ENCODE measurements at places on chromosomes 16 and 17.

GRCh38 chr17:39074676-39075075, 76.8 kb downstream of the PLXDC1 start:
- no peak for DNase-seq

DNA sequence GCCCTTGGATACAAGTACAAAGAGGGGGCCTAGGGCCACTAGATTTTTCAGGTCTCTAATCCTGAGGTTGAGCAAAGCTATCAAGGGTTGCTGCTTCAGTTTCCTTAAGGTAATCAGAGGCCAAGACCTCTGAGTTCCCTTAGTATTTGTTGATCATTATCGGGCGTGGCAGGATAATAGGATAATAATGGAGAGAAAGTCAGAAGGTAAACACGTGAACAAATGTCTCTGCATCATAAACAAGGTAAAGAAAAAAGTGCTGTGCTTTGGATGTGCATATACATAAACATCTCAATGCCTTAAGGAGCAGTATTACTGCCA, 41.5 kb upstream of the YPEL2 start:
- DNase-seq = no peak

DNA sequence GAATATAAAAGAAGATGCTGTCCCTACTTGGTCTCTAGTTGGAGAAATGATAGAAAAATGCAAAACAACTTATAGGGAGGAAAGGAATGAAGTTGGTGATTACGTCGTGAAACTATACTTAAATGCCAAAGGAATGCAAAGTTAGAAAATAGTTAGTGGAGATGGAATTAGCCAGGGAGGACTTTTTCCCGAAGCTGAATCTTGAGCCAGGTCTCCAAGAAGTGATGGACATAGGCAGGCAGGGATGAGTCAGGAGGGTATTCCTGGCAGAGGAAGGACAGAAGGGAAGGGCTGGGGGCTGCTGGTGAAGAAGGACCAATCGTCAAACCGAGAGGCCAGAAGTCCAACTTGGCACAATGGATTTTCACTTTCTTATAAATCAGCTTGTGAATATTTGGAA, 1.8 kb downstream of the SNTB2 start:
- no peak for DNase-seq

- peak; percentile 4 for DNase-seq
These were observed 269.8 kb upstream of the MYOCD start for GRCh38 chr17:12395733-12396354.

DNA sequence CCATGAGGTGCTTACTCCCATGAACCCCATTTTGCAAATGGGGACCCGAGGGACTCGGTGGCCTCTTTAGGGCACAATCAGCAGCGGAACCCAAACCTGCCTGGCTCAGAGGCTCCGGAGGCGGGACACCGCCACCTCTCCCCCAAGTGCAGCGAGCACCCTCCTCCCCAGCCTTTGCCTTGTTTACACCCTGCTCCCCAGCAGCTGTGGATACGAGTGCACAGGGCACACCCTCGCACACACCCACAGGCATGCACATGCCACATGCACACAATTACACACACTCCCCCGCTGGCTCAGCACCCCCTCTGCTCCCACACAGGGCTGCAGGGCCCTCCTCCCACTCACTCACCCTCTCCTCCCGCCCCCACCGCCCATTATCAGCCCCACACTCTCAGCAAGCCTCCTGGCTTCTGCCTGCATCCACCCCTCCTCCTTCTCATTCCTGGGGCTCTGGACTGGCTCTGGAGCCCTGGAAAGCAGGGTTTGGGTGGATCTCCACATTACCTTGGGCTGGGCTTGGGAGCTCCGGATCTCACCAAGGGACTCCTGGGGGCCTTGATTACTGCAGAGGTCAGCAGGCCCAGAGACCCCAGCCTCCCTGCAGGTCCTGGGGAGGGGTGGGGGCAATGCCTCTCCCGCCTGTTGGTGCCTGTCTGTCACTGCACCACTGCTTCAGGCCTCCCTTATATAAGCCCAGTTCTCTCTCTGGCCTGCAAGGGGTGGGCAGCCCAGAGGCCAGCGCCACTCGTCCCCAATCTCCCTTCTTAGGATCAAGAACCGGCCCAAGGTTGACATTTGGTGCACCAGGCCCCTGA, 6.4 kb downstream of the PDK2 start:
- no peak for DNase-seq

- DNase-seq = no peak
These were observed 14.0 kb downstream of the SRCIN1 start for GRCh38 chr17:38591759-38592241.

- no peak for DNase-seq
These were observed 2.3 kb downstream of the C17orf58 start for GRCh38 chr17:67993998-67994361.

DNA sequence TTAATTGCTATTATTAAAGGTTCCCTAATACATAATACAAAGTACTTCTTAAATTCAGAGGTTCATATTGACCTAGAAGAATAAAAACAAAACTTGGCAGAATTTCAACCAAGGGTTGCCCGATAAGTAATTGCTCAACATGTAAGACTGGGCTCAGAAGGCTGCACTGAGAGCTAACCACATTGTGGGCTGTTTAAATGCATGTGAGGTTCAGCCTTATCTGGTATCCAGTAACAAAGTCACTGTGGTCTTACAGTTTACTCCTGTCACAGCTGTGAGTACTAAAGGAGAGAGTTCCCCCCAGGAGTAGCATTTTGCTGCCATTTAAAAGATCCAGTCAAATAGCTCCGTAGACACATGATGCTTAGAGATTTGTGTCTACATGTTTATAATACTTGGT, 1.6 kb upstream of the DHRS11 start:
- no peak for DNase-seq

- no peak for DNase-seq
These were observed 13.4 kb upstream of the CDH5 start for GRCh38 chr16:66353055-66353454.

- no peak for DNase-seq
These were observed 3.7 kb downstream of the PPP4C start for GRCh38 chr16:30079480-30079879.

- no peak for DNase-seq
These were observed 2.5 kb upstream of the RAB11FIP4 start for GRCh38 chr17:31388770-31389656.

- DNase-seq = no peak
These were observed 510.2 kb downstream of the CDH13 start for GRCh38 chr16:83136924-83137323.

- no peak for DNase-seq
These were observed 4.8 kb downstream of the FBRS start for GRCh38 chr16:30663038-30663437.

GRCh38 chr17:60782742-60783141, 105.1 kb downstream of the BCAS3 start:
- DNase-seq = no peak

DNA sequence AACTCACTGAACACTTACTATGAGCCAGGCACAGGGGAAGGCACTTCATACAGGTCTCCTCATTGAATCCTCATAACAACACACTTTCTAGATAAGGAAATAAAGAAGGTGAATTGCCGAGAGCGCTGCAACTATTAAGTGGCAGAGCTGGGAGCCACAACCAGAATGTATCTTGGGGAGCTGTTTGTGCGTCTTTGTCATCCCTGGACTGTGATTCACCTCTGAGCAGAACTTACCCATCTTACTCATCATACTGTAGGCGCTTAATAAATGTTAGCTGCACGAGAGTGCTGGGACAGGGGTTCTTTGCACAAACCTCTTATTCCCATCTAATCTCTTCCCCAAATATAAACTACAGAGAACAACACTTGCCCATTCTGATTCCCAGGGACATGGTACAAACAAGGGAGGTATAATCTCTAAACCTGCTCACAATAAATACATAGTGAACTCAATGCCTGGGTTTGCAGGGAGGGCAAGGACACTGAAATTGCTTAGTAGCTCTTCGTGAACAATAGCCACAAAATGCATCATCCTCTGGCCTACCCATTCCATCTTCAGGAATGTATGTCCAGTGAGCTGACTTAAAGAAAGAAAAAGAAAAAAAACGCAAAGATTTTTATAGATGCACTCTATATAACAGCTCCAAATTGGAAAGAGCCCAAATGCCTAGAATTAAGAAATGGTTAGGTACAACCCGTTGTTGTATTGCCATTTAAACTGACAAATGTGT, 43.0 kb downstream of the MYO18A start:
- no peak for DNase-seq

- no peak for DNase-seq
These were observed 174.3 kb downstream of the MAP2K6 start for GRCh38 chr17:69588827-69589239.

GRCh38 chr17:74149597-74150427, 53.7 kb upstream of the RPL38 start:
- no peak for DNase-seq

DNA sequence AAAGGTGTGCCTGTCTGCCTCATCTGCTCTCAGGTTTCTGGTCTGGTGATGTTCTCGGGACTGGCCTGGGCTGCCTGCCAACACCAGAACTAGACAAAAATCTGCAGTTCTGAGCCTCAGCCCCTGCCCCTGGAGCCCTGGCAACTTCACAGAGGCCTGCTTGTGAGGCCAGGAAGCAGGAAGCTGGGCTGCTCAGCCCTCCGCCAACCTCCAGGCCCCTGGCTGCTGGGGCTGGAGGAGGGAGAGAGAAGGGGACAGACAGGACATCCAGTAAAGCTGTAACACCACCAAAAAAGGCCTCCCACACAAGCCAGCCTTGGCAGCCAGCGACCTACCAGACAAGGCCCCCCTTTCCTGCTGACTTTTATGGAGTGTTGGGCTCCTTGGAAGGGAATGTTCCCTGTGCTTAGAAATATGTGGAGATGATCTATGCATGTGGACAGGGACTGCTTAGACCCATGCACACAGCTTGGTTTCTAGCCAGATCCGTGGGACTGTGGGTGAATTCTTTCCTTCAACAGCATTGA, 157.6 kb downstream of the XYLT1 start:
- no peak for DNase-seq

GRCh38 chr16:81746566-81746965, 32.5 kb upstream of the PLCG2 start:
- no peak for DNase-seq

DNA sequence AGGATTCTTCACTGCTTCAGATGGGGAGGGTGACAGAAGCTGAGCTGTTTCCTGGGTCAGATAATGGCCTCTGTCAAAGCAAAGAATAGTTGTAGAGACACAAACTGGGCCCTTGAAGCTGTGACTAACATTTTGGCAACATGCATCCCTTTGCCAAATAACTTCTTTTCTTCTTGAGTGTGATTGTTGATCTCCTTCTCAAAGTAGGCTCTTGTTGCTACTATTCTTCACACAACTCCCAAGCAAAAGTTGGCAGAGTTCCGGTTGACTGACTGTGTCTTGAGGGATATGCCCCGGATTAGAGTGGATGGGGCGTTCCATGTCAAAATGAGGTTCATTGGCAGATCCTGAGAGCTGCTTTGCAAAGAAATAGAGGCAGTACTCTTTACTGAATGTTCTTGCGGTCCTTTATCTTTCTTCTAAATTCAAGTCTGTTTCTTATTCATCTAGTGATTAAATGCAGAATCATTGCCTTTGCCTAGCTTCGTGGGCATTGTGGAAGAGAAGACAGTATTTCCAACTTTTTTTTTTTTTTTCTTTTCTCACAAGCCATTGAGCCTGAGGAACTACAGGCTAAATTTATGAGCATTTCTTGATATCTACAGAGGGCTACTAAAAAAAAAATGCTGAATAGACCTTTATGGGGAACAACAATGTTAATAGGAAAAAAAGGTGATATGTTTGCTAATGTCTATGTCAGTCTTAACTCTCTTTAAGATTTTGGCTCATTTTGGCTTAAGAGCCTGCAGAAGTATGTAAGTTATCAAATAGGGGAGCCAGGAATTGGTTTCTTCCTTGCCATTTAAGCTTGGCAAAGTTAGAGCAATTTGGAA, 5.8 kb downstream of the WIPF2 start:
- no peak for DNase-seq

DNA sequence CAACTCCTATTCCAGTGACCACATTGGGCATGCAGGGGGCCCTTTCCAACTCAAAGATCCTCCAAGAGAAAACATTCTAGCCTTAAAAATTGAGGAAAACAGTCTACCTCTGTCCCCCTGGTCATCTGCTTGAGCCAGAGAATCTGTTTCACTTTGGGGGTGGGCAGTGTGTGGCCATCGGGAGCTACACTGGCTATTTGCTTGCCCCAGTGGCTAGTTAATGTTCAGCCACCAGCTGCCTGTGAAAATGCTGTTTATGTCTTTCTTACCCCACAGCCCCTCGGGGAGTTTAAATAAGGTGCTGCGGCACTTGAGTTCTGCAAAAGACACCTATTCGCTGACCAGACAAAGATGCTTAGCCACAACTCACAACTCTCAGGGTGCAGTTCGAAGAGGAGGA, 43.4 kb downstream of the GNAO1 start:
- no peak for DNase-seq

DNA sequence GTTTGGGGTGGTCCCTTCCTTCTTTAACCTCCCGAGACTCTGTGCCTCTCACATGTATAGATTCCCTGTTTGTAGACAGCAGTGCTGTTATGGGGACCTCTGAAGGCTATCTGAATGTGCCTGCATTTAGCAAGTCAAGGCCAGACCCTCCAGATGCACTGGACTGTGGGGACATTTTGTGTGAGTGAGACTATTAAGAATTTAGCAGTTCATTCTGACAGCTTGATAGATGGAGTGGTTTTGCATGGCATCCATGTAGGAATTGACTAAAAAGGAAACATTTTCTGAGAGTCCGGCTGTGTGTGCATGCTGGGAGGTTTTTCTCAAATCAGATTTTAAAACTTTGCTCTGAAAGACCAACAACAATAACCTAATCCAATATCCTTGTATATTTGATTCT, 226.3 kb downstream of the MSI2 start:
- no peak for DNase-seq

- DNase-seq = no peak
These were observed 62.2 kb downstream of the UTP18 start for GRCh38 chr17:51322390-51323029.

DNA sequence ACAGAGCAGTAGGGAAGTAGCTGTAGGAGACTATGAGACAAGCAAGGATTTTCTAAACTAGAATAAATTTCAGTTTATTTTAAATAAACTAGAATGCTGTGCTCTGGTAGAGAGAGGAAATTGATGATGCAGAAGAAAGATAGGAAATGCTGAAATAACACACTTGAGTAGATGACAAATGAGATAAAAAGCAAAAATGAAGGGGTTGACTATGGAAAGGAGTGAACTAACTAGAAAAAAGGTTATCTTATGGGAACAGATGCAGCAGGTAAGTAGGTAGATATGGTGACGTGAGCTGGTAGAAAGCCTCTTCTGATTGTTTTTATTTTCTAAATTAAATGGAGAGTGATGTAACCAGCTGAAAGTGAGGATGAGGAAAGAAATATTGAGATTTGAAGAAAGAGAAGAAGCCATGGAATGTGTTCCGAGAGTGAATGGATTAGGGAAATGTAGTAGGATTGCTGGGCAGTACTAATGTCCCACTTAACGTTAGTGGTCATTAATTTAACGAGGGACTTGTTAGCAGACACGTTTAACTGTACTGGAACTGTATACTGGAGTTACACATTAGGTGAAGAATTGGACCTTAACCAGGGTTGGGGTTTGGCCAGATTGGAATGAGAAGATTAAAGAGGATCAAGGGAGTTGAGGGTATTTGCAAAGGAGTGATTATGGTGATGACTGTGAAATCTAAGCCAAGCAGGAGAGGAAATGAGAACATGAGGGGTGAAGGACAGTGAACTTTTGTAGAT, 196.5 kb downstream of the TANC2 start:
- DNase-seq = no peak

GRCh38 chr17:47243737-47244598, 9.7 kb upstream of the ITGB3 start:
- no peak for DNase-seq

- no peak for DNase-seq
These were observed 30.5 kb downstream of the GINS3 start for GRCh38 chr16:58422809-58423208.

GRCh38 chr16:84785843-84786581, 33.8 kb upstream of the CRISPLD2 start:
- no peak for DNase-seq

GRCh38 chr16:19936441-19936840, 51.8 kb upstream of the GPRC5B start:
- no peak for DNase-seq

Data from GM12864 (cell line).